ENCODE measurements at places on chromosomes 11 and 22.

- no peak for DNase-seq
Measured at GRCh38 chr11:125348141-125348651, 147.9 kb downstream of the FEZ1 start.

- no peak for DNase-seq
Measured at GRCh38 chr11:121692236-121692635, 239.5 kb upstream of the SORL1-AS1 start.

GRCh38 chr22:31082606-31083376, 1.7 kb downstream of the SMTN start:
- DNase-seq, result peak; percentile 88

DNA sequence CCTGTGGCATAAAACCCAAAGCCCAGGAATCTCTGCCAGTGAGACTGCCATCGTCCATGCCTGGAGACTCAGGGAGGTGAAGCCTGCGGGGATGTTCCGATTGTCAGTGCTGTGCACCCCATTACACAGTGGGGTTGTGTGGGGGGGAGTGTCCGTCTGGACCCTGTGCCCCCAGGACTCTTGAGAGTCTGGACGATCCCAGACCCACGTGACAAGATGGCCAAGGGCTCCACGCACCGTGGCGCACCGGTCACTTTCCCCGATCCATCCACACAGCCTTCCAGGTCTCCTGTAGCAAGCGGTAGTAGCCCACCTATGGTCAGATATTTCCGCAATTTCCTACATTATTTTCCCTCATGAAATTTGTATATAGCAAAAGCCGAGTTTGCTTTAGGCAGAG, 20.9 kb upstream of the NRGN start:
- DNase-seq, result no peak

DNA sequence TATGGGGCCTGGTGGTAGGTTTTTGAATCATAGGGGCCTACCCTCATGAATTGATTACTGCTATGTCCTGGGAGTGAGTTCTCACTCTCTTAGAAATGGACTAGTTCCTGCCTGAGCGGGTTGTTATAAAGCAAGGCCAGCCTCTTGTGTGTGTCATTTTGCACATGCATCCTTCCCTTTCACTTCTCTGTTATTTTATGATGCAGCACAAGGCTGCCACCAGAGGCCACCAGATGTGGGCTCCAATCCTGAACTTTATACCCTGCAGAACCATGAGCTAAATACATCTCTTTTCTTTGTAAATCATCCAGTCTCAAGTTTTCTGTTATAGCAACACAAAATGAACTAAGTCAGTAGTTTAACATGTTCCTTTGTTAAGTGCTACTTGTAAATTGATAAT, 251.4 kb downstream of the BLID start:
- no peak for DNase-seq

GRCh38 chr11:129451524-129451923, 75.9 kb downstream of the BARX2 start:
- DNase-seq, result no peak

GRCh38 chr11:94342250-94342649, 37.9 kb downstream of the IZUMO1R start:
- no peak for DNase-seq

DNA sequence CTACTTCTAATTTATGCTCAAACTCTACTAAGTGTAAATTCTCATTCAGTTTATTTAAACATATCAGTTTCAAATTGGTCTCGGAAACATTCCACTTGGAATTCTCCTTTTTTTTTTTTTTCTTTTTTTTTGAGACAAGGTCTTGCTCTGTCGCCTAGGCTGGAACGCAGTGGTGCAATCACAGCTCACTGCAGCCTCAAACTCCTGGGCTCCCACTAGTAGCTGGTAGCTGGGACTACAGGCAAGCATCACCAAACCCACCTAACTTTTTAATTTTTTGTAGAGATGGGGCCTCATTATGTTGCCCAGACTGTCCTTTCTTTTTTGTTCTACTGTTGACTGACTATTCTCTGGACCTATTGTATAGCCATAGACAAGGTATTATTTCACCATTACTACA, 33.3 kb upstream of the CCDC81 start:
- DNase-seq, result no peak

- DNase-seq, result no peak
Measured at GRCh38 chr11:103842795-103843194, 193.6 kb upstream of the DDI1 start.

- no peak for DNase-seq
Measured at GRCh38 chr11:120198787-120199469, 11.9 kb upstream of the OAF start.

DNA sequence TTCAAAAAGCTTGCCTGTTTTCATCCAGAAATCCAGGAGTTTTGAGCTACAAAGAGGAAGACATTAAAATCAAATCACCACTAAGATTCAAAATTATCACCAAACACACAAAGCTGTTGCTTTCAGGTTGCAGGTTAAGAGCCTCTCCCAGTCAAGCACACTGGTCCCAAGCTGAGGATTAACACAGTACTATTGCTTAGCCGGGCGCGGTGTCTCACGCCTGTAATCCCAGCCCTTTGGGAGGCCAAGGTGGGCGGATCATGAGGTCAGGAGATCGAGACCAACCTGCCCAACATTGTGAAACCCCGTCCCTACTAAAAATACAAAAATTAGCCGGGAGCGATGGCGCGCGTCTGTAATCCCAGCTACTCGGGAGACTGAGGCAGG, 1165.1 kb downstream of the LRRC4C start:
- no peak for DNase-seq

GRCh38 chr11:69052343-69053168, 3.8 kb downstream of the TPCN2 start:
- DNase-seq, result no peak

GRCh38 chr22:43262990-43263644, 76.2 kb upstream of the TTLL12 start:
- peak; percentile 65 for DNase-seq

Measured in activated CD8-positive, alpha-beta T cell treated with anti-CD3 and anti-CD28 coated beads for 36 hours (primary cell).